ENCODE measurements at places on chromosomes 12 and 14.

DNA sequence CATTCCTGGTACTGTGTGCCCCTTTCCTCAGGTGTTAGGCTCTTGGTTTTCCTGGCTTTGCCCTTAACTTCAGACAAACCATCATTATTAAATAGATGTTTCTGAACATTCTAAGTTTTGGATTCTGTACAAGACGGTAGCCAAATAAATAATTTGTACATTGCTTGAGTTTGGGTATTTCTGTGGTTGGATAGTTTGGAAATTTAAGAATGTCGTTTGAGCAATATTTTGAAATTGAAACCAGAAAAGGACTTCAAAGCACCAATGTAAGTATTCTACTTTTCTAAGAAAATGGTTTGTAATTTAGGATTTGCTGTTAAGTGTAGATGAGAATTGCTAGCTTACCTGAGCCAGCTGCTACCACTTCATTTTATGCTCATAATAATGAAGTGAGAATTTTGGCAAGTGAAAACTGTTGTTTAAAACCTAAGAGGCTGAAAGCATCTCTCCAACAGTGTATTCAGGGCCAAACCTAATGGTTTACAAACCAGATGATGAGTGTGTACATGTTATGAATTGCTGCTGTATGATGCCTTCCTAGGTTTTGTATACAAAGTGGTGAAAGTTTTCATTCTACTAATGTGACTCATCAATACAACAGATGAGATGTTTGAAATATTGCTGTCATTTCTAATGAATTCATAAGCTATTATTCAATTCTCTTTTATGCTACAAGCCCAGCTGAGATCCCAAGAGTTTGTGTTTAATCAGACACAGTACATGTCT, 181.5 kb upstream of the PRKD1 start:
- DNase-seq = peak; percentile 75

DNA sequence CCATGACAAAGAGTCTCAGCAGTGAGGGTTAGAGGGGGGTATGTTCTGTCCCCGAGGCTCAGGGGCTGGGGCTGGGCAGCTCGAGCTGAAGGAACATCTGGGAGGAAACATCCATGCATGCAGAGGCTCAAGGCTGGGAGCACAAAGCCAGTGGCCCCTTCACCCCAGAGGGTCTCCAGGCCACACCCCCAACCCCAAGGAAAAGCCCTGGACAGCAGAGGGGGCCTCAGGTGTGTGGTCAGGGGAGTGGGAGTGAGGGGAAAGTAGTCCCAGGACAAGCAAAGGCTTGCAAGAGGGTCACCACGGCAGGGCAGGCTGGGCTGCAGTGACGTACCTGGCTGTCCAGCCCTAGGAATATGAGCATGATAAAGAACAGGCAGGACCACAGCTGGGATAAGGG, 17.5 kb downstream of the SLC6A12 start:
- no peak for DNase-seq

DNA sequence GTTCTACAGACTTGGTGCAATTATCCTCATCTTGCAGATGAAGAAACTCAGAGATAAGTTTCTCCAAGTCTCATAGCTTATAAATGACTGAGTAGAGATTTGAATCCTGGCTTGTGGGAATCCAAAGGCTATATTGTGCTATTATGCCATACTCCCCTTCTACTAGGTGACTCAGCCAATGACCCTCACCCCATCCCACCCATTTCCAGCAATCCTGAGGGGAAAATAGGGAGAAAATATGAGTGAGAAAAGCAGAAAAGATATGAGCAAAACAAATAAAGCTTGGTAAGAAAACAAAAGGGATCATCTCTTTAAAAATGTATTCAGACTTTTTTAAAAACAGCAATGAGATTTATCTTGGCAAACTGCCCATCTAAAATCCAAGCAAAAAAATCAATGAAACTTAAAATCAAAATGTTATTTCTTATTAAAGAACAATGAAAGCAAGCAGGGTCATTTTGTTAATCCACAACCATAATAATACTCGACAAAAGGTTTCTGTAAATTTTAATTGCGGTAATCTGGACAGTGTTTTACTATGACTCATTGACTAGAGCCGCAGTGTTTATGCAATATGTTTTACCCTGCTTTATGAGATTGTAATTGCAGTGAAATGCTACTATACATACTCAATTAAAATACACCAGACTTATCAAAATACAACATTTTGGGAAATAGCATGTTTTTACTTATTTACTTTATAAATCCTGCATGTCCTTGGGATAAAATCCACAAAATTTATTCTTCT, 13.1 kb upstream of the LGR5 start:
- DNase-seq = no peak

- DNase-seq = no peak
Observed at GRCh38 chr12:100158535-100158934, 15.9 kb upstream of the BLTP3B start.

- DNase-seq = no peak
Observed at GRCh38 chr12:123033392-123034021, 53.0 kb downstream of the ARL6IP4 start.

DNA sequence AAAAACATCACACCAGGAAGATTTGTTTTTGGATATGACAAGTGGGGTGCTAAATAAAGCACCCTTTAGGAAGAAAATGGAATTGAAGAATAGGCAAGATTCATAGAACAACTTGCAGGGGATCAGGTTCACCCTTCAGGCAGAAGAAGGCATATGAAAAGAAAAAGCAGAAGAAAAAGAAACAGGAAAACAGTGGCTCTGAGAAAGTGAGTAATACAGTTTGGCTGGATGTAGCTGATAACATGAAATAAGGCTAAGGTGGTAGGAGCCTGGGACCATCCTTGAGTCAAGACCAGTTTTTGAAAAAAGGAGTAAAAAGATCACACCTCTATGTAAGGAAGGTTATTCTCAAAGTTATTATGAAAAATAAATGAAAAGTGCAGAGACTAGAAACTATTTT, 42.4 kb downstream of the TRIP11 start:
- peak; percentile 49 for DNase-seq

GRCh38 chr12:52876372-52876771, 27.6 kb upstream of the KRT78 start:
- no peak for DNase-seq

- no peak for DNase-seq
Observed at GRCh38 chr14:101289230-101289690, 272.0 kb upstream of the DIO3 start.

DNA sequence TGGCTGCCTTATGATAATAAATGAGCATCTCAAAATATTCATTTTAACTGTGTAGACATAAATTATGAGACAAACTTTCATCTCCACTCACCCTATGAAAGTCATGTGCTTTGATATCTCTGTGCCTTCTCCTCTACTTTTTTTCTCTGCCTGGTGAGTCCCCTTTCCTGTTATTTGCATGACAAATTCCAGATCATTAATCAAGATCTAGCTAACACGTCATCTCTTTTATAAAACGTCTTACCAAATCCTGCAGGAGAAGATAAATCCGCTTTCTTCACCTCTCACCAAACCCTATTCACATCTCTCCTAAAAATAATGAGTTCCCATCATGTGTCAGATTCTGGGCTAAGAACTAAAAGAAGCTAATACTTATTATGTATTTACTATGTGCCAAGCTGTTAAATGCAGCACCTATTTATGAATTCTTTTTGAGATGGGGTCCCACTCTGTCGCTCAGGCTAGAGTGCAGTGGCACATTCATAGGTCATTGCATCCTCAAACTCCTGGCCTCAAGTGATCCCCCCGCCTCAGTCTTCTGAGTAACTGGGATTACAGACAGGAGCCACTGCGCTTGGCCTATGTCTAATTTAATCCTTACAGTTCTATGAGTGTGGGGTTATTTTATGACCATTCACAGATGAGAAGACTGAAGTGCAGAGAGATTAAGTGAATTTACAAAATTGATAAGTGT, 26.7 kb downstream of the SPX start:
- no peak for DNase-seq

DNA sequence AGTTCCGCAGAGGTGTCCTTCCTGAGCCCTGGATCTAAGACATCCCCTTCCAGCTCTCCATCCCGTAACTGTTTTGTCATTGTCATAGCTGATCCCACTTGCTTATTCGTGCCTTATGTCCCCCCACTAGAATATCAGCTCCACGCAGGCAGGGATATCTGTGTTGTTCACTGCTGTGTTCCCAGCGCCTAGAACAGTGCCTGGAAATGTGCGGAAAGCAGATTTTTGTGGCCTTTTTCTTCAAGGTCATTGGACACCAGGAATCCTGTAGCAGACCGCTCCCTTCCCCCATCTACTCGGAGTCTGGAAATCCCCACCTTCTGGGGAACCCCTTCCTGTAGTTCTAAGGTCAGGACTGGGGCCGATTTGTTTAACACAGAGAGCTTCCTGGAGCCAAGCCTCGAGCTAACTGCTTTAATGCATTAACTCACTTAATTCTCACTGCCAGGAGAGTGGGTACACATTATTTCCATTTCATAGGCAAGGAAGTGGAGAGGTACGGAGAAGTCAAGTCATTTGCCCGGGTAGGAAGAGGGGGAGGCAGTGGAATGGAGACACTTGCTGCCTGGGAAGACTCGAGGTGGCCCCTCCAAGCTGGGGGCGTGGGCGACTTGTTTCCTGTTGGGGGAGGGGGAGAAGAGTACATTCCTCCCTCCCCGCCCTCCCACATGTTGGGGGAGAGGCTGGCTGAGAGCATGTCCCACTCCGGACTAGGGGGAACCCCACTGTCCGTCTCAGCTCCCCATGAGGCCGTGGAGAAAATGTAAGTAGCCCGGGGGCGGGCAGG, 1.2 kb upstream of the SH2B3 start:
- no peak for DNase-seq

DNA sequence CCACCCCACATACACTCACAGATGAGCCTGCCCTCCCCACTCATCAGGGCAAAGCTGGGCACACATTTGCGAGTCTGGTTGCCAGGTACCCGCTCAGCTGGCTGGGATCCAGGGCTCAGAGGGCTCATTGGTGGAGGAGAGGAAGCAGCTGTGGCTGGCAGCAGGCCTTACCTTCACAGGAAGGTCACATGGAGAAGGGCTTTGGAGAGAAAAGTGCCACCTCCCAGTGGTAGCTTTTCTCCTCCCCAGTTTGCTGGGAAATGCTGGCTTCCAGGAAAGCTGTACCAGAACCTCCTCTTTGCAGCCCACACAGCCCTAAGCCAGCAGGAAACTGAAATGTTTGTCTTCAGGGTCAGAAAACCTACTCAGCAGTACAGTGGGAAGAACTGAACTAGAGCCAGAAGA, 55.6 kb downstream of the LGMN start:
- DNase-seq = peak; percentile 55

DNA sequence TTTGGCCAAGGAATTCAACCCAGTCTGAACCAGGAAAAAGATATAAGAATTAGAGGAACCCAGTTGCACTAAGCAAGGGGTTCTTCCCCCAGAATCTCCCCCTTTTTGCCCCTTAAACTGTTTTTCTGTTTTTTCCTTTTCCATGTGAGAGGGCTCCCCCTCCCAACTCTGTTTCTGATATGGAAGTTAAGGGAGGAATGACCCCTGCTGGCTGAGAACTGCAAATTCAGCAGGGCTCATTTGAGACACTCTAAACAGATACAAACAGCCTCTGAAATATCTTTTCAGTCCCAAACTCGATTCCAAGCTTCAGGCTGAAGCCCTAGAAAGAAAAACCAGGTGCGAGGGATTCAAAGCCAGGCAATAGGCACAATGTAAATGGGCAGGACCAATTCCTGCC, 132.7 kb downstream of the SLC41A2 start:
- peak; percentile 41 for DNase-seq

DNA sequence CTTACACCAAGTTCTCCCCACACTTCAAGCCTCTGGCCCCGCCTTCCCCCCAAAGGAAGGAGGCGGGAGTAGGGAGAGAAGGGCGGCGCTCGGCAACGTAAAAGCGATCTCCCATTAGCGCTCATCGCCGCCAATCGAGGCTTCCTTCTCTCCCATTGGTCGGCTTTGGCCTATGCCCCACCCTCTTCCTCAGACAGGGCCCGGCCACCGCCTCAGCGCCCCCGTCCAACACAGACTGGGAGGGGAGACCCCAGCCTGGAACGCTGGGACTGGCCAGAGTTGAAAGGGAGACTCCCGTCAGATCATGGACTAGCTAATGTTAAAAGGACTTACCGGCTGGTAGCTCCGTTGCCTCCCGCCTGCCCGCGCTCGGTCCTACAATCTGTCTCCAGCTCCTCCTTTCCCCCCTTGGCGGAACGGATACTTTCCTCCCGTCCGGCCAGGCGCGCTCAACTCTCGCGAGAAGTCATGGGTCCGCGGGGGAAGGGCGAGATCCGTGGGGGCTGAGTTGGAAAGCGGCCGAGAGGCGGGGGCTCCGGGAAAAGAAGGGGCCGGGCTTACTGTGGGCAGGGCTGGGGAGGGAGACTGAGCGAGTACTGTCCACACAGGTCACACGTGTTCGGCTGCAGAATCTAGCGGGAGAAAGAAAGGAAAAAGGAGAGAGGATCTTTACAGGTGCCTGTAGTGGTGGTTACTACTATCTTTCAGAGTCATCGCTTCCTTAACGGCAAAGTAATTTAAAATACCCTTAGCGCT, at the start of gene ATF7:
Gene ATF7 (minus strand): TSS at position 437 of the 756 bp plus-strand sequence. CDS start 25,382 bp downstream, outside the sequence.
- peak; percentile 97 for DNase-seq

DNA sequence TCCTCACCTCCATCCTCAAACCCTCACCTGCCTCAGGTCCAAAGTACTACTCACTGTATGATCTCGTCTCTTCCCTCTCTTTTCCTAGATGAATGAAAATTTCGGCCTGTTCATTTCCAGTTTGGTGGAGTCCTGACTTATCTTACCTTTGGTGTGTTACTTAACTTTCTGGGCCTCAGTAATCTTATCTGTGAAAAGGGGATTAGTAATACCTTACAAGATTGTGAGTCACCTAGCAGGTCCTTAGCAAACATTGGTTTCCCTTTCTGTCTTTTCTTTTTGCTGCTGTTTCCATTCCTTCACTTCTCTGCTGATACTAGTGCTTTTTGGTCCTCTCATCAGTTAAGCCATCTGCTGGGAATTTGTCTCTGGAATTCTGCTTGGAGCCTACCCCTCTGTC, 52.8 kb downstream of the AKAP6 start:
- DNase-seq = no peak

DNA sequence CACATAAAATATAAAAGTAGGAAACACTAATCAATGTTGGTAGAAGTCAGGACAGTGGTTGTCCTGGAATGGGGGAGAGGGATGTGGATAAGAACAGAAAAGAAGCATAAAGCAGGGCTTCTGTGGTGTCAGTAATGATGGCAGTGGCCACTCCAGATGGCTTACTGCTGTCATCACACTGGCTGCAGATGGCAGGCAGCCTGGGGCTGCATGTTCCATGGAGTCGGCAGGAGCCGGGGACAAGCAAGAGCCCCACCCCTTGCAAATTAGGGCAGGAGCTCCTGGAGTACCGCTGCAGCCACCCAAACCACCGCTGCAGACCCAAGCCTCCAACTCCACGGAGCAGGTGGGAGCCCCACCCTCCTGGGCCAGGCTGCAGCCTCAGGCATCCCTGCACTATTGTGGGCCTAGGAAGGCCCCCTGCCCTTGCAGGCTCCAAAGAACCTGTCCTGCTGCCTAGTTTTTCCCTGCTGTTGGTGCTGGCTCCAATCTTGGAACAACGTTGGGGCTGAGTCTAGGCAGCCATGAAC, 28.8 kb upstream of the SLC5A8 start:
- DNase-seq = no peak
